ENCODE measurements at places on chromosomes 2 and 18.
A peak's percentile ranks its signal among the peaks of the same experiment; 100 is the strongest.

GRCh38 chr18:23631746-23632145 lies 31.0 kb downstream of the ANKRD29 start:
- no peak for DNase-seq

DNA sequence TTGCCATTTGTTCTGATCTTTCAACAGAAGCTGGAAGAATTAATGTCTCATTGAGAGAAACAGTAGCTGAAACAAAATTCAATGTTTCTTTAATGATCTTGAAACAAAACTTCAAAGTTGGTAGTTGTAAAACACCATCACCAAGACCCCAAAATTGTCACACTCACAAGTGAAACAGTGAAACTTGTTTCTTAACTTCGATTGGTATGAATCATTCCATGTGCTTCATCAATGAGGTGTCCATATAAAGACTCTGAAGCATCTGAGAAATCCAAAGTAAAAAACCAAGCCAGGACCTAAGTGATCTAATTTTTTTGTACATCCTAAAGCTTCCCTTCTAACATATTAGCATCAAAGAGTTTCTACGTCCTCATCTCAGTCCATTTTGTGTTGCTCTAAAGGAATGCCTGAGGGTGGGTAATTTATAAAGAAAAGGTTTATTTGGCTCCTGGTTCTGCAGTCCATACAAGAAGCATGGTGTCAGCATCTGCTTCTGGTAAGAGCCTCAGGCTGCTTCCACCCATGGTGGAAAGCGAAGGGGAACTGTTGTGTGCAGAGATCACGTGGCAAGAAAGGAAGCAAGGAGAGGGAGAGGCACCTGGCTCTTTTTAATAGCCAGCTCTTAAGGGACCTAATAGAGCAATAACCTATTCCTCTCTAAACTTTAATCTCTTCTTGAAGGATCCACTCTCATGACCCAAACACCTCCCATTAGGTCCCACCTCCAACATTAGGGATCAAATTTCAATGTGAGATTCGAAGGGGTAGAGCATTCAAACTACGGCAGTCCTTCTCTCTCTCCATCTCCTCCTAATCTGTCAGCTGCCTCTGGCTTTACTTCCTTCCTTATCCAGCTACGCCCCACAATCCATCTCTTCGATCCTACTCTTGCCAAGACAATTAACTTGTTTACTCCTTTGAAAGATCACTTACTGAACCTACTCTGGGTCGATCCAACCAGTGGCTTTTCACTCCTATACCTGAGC lies 20.7 kb upstream of the TLK1 start:
- DNase-seq, result no peak

DNA sequence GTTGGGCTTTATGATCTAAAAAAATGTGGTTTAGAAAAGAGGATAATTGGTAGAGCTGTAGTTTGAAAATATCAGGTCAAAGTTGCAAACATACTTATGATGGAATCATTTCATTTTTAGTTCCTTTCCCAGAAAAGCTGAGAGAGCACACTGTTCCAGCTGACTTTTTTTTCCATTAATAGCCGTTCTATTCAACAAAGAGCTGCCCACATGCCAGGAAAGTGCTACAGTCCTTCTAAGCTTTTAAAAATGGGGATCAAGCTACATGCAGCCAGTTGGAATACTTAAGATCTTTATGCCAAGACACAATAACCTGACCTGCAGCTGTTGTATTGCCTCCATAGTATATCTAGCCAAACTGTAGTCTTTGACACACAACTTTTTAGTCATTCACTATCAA lies 111.5 kb downstream of the GALNT3 start:
- no peak for DNase-seq

DNA sequence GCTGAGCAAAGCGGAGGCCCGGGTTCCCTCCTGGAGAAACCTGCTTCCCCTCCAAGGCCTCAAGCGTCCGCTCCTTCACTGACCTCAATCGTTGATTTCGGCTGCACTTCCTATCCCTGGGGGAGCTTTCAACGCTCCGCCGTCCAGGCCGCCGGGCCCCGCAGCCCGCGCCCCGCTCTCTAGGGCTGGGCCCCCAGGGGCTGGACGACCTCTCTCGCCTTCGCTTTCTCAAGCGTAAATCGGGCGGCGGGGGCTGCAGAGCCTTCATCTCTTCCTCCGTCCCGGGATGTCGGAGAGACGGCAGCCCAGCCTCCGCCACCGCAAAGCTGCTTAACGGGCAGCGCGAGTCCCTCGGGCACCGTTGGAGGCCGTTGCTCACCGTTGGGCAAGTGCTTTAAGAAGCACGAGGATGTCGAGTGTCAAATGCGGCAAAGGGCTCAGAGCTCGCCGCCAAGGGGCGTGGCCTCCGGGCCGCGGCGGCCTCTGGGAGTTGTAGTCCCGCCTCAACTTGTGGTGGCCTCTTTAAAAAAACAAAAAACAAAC lies 8.5 kb downstream of the HES6 start:
- DNase-seq, result peak; percentile 42

DNA sequence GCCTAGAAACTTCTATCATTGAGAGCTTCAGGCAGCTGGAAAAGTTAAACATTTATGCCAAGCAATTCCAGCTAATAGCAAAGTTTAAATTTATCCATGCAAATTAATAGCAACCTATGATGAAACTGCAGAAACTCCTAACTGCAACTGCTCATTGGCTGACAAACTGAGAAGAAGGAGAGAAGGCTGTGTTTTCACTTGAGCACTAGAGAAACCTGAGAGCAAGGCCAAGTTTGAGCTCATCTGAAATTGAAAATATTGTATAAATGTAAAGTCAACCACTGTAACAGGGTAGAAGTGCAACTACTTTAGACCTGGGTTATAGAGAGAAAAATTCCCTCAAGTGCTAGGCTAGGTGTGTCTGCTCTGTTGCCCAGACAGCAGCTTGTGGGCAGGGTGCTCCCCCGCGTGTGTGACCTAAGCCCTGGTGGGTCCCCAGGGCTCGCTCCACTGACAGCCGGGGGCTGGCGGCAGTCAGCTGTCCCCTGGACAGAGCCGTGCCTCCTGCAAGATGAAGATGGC lies 50.2 kb downstream of the CABYR start:
- DNase-seq, result no peak
